ENCODE measurements at places on chromosomes 5 and 9.

- DNase-seq, result no peak
These were observed 298.6 kb upstream of the MEF2C start for GRCh38 chr5:89181546-89181945.

GRCh38 chr5:159163027-159163700, 46.2 kb downstream of the RNF145 start:
- no peak for DNase-seq

GRCh38 chr9:91424403-91425176, 958 bp upstream of the NFIL3 start:
- peak; percentile 95 for DNase-seq

DNA sequence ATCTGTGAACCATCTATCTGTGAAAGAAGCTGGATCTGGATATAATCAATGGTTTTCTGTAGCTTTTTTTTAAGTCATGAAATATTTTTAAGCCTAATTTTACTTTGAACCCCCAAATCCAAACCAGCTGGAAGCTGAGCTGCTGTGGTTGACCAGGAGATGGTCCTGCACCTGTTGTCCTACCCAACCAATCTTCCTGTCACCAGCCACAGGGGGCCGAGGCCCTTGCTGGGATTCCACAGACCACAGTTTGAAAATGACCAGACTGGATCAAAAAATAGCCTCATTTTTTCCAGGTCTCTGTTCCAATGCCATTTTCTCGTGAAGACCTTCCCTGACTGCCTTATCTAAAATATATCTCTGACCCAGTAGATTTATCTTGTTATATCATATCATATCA, 200.6 kb downstream of the SGCD start:
- no peak for DNase-seq

- no peak for DNase-seq
These were observed 43.9 kb downstream of the USP20 start for GRCh38 chr9:129879103-129879699.

DNA sequence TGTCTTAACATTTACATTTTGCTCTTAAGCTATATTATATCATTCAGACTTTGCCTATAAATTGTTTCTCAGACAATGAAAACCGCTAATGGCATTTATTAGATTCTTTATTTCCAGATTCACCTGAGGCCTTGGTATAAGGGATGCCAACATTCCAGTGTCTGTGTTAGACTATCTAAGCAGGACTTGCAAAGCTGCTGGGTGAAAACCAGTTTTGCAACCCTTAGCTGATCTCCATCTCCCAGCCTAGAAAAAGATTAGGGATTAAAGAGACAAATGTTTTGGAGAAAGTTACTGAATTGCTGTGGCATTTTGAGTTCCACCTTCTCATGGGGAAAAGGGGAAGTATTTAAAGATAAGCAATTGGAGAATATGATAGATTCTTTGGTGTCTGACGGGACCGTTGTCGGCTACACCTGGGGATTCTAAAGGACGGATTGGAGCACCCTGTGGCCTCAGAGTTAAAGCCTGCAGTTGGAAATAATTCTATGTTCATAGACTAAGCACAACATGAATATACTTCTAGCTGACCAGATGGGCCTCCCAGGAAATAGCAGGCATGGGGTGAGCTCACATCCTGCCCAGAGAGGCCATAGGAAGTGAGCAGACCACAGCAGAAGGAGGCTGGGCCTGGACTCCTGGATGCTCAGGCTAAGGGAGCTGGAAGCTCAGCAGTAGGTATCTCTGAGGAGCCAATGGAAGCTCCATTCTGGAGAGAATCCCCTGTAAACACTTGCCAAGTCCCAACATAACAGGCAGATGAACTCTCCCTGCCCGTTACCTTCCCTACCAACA, 21.8 kb downstream of the ENTREP1 start:
- DNase-seq, result no peak

- no peak for DNase-seq
These were observed 140.1 kb upstream of the GRIA1 start for GRCh38 chr5:153350175-153350883.

DNA sequence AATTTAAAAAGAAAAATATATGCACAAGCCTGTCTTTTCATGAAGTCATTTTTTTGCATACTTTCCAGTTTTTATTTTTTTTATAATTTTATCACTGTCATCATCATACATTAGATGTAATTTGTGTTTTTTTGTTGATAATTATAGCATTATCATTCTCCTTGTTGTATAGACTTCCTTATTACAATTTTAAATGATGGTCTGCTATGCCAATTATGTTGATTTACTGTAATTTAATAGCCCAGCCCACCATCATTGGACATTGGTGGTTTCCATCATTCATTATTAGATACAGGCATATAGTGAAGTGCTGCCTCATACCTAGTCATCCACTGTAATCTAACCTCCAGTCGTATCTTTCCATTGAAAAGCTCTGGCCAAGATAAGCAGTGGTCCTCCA, 3.8 kb upstream of the TJP2 start:
- DNase-seq, result no peak

All from ovary (tissue), 10 donors.